ENCODE measurements at places on chromosomes 1 and 21.

GRCh38 chr1:55143684-55144083 lies 71.5 kb downstream of the USP24 start:
- no peak for DNase-seq

DNA sequence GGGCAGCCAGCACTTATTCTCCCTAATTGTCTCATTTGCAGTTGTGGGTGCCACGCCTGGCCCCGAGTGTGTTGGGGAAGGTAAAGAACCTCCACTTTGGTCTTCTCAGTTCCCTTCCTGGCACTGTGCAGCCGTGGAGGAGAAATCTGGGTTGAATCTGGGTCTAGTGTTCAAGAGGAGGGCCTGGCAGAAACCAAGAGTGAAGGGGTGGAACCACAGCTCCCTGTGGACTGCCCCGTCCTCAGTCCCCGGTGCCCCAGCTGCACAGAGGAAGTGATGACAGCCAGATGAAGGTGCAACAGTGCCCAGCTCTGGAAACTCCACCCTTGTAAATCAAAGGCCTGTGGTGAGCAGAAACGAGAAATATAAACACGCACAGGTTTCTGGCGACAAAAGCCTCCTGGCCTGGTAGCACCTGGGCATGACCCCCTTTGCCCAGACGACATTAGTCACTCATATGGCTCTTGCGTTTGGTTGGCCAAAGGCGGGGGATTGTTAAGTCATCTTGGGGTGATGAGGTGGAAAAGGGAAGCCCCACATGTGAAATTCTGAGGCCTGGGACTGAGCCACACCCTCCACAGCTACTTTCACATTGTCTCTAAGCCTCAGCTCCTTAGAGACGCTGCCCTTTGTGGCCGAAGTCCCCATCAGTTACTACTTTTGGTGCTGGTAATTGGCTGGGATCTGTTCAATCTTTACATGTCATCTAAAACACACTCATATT lies 4.2 kb upstream of the ECE1 start:
- DNase-seq = peak; percentile 84

DNA sequence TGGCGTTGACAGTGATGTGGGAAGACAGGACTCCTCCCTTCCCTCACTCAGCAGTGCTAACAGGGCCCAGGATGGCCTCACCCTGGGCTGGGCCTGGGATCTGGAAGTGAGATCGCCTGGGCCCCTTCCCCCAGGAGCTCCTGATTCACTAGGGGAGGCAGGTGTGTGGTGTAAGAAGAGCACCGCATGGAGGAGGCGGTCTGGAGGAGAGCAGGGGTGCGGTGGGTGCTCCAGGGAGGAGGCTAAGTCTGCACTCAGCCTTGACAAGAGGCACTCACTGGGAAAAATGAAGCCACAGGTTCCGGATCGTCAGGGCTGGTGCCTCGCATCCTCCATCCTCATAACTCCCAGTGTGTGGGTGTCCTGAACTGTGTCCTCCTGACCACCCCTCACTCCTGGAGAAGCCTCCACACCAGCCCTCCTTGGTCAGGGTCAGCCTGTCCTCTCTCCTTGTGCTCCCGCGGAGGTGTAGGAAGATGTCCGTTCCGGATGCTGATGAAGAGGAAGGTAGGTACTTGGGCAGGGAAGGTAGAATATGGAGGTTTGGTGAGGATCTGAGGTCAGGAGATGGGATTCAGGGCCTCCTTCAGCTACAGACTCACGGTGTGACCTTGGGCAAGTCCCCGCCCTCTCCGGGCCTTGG lies 142.1 kb upstream of the WNT4 start:
- DNase-seq = no peak

DNA sequence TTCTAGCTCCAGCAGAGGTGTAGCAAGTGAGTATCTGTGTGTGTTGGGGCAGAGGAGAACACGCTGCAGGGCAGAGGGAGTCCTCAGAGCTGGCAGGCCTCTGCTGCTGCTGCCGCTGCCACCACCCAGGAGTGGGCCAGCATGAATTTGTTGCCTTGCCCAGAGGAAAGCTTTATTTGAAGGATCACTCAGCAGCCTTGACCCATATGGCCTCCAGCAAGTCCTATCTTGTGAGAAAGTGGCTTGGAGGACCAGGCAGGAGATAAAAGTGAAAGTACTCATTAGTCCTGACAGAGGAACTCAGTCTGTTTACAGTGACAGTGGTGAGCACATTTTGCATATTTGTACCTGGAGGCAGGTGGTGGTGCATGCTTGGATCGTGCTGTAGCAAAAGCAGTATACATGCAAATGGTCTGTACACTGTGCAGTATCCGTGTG lies 3.1 kb downstream of the TRAF5 start:
- DNase-seq = no peak

GRCh38 chr1:221182791-221183533 lies 303.7 kb downstream of the HLX start:
- DNase-seq = no peak

DNA sequence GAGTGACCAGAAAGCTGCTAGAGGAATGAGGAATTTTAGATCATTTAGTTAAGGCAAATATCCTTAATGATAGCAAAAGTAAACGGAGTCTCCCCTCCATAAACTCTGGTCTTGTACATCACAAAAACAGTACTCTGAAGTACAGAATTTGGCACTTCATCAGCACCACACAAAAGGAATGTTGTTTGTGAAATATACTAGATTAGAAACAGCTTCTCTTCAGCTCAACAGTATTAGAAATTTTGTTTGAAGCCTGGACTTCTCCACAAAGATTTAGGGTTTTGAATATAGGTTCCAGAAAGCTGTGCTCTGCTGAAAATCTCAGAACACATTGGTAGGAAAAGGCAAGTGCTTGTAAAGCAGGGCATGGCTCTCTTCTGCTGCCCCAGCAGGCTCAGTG lies 135.1 kb upstream of the PTGFR start:
- DNase-seq = no peak

GRCh38 chr1:30877205-30877912 lies 31.2 kb downstream of the SDC3 start:
- DNase-seq = no peak

DNA sequence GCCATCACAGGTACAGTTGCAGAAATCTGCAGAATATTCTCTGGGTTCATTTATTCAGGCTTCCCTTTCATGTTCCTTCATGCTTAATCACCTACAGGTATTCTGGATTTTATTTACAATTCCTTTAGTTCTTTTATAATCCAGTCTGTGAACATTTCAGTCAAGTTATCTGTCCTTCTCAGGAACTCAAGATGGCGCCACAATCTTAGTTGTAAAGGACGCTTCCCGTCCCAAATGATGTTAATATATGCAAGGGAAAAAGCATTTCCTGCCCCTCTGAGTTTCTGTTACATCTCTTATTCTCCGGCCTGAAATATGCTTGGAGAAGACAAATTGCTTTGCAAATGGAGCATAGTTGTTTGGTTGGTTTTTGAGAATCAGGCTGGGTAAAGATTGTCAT lies 19.3 kb downstream of the F3 start:
- DNase-seq = no peak

- DNase-seq = no peak
Measured at GRCh38 chr1:209674957-209675564, at the start of gene G0S2. G0S2 (plus strand) TSS chr1:209675412; CDS start chr1:209675685, 273 bp downstream.

- no peak for DNase-seq
Measured at GRCh38 chr1:85554630-85555327, 25.8 kb upstream of the CCN1 start.

Measured in activated CD8-positive, alpha-beta memory T cell treated with anti-CD3 and anti-CD28 coated beads for 1 hour (primary cell).